ENCODE measurements at places on chromosomes 5 and 9.

DNA sequence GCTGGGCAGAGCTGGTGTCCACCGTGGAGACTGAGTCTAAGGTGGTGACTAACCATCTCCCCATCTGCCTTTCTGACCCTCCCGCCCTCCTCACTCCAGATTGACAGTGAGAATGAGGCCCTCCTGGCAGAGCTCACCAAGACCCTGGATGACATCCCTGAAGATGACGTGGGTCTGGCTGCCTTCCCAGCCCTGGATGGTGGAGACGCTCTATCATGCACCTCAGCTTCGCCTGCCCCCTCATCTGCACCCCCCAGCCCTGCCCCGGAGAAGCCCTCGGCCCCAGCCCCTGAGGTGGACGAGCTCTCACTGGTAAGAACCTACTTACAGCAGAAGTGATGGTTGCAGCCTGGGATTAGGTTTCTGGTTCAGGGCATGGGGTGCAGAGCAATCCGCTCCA, 96.5 kb downstream of the PPARGC1B start:
- DNase-seq, result no peak

- no peak for DNase-seq
These were observed 32.3 kb downstream of the HK3 start for GRCh38 chr5:176866707-176867310.

GRCh38 chr5:103256178-103256577, 2.4 kb upstream of the MACIR start:
- no peak for DNase-seq

DNA sequence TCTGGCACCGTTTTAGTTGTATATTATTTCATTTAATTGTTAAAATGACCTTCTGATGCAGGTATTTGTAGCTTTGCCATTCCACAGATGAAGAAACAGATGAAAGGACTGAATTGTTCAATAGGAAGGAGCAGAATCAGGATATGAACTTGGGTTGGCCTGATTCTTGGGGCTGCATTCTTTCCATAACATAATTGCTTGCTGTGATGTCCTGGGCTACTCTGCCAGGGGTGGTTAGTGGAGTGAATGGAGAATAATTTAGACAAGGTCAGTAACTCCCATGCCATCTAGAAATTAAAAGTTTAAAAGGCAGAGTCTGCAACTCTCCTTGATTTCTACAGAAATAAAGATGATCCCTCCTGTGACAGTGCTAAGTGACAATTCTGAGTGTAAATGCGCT, 15.9 kb downstream of the TLR4 start:
- DNase-seq, result no peak

DNA sequence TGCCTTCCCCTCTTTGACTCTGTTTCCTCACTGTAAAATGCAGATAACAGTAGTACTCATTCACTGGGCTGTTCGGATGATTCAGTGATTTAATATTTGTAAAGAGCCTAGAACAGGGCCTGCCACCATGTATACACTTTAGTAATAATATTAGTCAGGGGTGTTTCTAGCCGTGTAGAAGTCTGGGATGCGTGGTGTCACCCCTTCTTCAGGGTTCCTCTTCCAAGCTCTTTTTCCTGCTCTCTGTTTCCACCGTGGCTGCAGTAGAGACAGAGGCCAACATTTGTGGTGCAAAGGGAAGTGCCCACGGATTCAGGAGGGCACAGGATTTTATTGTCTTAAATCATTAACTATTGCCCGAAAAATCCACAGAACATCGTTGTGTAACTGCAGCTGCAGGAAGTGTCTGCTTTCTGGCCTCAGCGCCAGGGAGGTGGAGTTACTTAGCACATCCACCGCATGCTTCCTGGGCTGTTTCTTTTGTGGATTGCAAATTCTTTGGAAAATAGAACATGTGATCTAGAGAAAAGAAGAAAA, 61.7 kb downstream of the TRIO start:
- DNase-seq, result no peak

DNA sequence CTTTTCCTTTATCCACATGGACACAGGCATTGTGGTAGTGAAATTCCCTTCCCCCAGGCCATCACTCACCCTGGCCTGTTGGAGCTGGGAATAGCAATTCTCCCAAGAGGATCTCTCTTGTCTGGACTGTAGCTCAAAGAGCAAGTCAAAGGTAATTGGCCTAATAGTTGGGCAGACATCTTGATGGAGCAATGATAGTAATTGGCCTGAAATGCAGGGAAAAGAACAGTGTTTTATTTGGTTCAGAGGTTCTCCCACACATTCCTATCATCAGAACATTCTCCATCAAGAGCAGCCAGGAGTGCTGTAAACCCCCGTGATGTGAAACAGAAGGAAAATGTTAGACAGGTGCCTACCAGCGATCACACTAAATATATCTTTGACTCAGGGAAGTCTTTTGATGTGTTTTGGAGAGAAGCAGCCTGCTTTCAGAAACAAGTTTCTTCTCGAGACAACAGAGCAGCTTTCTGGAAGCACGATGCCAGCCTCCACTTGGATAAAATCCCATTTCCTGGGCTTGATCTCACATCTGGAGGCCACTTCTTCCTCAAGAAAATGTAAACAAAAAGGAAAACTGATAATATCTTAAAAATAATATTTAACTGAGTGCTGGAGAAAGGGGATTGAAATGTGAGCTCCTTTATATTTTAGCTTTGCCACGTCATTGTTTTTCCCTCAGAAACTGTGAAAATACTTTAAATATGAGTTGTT, 198.1 kb upstream of the WWC1 start:
- DNase-seq, result no peak

DNA sequence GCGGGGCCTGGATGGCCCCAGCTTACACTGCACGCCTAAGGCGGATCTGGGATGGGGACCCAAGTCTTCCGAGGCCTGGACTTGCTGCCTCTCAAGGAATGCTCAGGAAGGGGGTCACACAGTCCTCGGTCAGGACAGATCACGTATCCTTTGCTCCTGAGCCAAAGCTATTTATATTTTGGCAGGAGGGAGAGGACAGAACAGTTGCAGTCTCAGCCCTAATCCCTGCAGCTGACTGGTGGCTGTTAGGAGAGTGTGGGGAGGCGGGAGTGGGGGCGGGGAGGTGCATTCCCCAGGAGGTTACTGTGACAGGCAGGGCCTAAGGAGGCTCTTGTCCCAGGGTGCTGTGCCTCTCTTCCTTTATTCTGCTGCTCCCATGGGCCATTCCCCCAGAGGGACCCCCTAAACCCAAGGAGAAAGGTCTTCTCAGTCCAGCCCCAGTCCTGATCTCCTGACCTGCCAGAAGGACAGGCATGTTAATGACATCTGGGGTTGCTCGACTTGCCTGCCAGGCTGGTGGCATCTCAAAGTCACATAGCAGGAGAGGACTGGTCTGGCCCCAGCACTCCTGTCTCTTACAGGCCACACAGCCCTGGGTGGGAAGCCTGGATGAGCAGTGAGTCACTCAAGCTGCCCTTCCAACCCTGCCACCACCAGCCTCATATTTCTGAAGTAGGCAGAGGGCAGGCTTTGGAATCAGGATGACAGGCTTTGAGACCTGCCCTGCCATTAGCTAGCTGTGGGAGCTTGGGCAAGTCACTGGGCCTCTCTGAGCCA, 51.9 kb downstream of the COL27A1 start:
- no peak for DNase-seq

DNA sequence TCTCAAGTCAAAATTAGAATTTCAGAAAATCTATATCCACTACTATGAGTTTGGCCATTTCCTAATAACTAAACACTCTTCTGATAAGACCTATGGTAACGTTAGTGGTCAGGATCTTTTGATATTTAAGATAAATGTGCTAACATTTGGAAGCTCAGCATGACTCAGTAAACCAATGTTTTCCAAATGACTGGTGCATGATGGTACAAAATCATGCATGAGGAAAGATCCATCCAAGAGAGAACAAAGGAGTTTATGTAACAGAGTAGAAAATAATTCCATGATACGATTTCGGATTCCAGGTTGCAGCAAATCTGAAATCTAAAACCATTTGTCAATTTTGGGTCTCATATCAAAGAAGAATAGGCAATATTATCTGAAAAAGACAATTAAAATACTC, 279.2 kb downstream of the NSG2 start:
- DNase-seq, result no peak

- no peak for DNase-seq
These were observed 21.1 kb downstream of the FAT2 start for GRCh38 chr5:151570058-151570457.

DNA sequence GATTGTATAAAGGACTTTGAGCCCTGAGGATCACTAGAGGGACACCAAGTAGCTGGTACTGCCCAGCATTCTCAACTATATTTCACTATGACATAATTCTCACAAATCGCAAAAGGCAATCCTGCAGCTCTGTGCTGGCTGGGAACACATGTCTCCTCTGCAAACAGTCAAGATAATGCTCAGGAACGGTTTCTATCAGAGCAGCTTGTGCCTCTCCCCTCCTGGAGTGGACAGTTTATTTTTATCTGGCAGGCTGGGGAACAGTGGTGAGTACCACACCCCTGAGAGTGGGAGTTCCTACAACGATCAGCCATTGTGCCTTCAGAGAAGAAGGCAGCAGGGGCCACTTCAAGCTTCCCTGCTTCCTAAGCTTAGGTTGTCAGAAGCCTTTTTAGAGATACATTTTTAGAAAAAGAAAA, 65.8 kb downstream of the ERAP1 start:
- DNase-seq, result no peak

DNA sequence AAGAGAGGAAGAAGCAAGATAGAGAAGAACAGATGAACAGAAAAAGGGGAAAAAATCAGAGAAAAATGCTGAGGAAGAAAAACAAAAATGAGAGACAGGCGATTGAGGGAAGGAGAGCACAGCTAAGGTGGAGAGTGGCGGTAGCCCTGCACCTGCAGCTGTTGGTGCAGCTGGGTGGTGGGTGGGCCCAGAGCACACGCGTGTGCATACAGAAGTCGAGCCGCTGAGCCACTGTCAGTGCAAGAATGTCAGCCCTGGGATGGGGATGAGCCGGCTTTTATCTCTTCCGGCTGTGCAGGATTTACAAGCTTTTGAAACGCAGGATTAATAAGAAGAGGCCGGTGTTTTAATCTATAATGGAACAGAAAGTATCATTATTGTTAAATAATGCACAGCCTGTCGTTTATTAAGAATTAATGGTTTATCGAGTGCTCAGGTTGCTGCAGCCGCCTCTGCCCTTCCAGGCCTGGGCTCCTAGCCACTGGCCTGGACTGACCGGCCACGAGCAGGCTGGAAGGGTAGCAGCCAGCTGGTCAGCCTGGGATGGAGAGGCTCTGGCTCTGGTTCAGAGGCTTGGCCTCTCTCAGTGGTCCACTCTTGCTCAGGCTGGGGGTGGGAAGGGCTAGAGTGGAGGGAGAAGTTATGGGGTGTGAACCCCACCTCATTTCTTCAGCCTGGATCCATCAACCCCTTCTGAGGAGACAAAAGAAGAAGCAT, 68.7 kb downstream of the PCDH1 start:
- no peak for DNase-seq

DNA sequence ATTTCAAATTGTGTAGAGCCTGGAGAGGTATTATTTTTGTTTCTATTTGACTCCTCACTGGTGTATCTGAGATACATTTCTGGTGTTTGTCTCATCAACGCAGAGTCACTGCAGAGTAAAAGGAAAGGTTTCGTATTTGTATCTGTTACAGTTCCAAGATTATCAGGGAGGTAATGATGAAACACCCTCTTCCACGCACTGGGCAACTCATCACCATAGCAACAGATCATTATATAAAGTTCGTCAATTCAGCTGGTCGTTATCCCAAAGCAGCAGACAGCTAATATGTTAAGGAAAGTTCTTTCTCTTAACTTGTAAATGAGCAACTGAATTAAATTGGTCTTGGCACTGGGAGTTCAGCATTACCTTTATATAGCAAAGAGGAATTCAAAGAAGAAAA, 513.5 kb downstream of the MTRR start:
- DNase-seq, result no peak

DNA sequence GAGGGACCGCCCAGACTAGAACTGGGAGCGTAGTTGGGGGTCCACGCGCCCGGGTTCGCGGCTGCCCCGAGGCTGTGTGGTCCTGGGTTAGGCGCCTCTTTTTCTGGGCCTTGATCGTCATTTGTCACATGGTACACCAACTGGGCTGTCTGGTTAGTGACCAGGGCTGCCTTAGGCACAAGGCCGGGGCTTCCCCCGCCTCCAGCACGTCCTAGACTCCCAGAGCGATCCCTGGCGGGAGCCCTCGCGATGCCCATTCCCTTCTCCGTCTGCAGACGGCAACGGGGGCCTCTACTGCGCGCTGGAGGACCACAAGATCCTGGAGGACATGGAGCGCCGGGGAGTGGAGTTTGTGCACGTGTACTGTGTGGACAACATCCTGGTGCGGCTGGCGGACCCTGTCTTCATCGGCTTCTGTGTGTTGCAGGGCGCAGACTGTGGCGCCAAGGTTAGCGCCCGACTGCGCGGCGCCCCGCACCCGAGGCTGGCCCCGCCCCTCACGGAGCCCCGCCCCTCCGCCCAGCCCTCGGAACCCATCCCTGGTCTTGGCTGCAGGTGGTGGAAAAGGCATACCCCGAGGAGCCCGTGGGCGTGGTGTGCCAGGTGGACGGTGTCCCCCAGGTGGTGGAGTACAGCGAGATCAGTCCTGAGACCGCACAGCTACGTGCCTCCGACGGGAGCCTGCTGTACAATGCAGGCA, 1.5 kb downstream of the UAP1L1 start:
- no peak for DNase-seq

DNA sequence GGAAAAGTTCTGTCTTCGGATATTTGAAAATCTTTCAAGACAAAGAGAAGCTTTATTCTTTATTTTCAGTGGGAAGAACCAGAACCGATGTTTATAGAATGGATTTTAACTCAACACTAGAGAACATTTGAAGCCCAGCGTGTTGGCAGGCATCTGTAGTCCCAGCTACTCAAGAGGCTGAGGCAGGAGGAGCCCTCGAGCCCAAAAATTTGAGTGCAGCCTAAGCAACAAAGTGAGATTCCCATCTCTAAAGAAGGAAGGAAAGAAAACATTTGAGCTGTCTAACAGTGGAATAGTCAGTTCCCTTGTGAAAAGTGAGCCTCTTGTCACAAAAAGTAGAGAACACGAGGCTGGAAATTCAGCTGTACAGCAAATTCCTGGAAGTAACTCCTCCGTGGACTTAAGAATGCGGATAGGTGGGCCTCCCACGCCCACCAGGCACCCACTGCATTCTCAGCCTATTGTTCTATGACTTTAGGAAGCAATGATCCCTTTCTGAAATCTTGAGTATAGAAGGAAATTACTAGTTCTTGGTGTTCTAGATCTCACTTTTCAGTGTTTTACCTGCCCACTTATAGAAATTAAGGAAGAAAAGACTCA, 2.3 kb upstream of the PTPDC1 start:
- DNase-seq, result no peak
